ENCODE measurements at places on chromosomes 4 and X.
A peak's percentile ranks its signal among the peaks of the same experiment; 100 is the strongest.

DNA sequence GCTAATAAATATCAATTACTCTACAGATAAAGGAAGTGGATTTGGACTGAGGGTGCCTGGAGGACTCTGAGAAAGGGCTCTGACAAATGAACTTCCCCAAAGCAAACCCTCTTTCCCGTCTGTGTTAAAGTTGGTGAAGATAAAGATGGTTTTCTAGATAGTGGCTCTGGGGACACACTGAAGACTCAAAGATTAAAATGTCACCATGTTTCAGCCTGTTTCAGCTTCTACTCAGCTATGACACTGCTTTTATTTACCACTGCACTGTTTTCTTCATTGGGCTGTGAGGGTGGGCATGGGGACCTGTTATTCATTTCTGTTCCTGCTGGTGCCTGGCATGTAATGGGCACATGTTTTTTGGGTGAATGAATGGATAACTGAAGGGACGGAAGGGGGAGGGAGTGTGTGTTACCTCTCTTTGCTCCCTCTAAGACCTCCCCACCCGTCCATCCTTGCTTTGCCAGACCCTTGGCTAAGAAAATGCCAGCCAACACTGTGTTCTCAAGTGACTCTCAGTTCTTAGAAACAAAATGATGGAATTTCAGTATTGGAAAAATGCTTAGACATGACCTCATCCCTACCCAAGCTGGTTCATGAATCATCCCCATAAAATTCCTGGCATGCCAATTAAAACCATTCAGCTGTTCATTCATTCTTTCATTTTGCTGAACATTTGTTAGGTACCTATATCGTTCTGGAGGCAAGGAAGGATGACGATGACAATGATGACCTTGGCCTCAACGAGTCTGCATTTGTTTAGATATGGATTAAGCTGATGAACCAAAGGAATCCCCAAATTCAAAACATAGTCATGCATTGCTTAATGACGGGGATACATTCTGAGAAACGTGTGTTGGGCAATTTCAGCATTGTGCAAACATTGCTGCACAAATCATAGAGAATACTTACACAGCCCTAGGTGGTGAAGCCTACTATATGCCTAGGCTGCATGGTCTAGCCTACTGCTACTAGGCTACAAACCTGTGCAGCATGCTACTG lies 13.4 kb upstream of the STK32B start:
- no peaks in the 10 kb centered on the region for H3K4me1 ChIP-seq
- H3K4me3 ChIP-seq = no peak overlapping the region
- no peak overlapping the region for H3K27ac ChIP-seq
- H3K36me3 ChIP-seq = no peaks in the 10 kb centered on the region
- no peak for DNase-seq

- H3K4me1 ChIP-seq = no peaks in the 10 kb centered on the region
- DNase-seq = no peak
- no peaks in the 10 kb centered on the region for H3K27me3 ChIP-seq
- H3K4me3 ChIP-seq = no peak overlapping the region
- no peaks in the 10 kb centered on the region for H3K36me3 ChIP-seq
Measured at GRCh38 chr4:55754754-55755350, 64.7 kb upstream of the EXOC1L start.

- H3K36me3 ChIP-seq = no peaks in the 10 kb centered on the region
- no peak overlapping the region for H3K4me3 ChIP-seq
- no peak for DNase-seq
- no peak overlapping the region for H3K27ac ChIP-seq
- H3K4me1 ChIP-seq = no peaks in the 10 kb centered on the region
Measured at GRCh38 chr4:183860731-183861130, 44.4 kb upstream of the STOX2 start.

DNA sequence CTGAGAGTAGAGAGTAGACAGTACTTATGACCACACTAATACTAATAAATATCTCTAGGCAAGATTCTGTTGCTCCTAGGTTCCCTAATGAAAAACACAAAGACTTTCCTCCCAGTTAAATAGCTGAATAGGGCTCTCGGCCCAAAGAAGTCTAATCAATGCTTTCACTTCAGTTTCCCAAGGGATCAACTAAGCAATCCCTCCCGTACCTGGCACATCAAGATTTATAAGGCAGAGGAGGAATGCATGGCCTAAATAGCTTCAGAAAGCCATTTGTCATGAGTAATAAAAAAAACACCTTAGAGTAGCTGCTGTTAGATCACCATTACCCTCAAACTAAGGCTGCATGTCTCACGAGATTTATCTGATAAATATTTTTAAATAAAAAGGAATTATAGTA lies 56.8 kb upstream of the EXOC1L start:
- H3K27ac ChIP-seq = no peak overlapping the region
- no peaks in the 10 kb centered on the region for H3K36me3 ChIP-seq
- no peak for DNase-seq

GRCh38 chr4:108635070-108635655 lies 14.8 kb downstream of the RPL34 start:
- DNase-seq = peak; percentile 26
- no peaks in the 10 kb centered on the region for H3K27me3 ChIP-seq
- H3K27ac ChIP-seq = peak overlapping the region; percentile 78
- H3K4me1 ChIP-seq = no peaks in the 10 kb centered on the region

DNA sequence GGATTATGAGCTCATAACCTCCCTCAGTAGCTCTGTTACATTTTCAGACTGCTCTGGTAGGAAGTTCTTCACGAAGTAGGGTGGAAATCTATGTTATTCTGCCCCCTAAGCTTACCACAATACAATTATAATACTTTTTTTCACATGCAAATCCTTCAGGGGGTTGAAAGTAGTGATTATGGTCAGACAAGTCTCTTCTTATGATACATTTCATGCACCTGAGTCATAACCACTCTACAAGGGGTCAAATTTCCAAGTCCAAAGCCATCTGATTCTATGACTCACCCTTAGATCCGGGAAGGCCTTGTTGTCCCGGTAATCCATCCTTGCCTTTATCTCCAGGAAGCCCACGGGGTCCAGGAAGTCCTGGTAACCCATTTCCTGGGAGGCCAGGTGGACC lies 95.2 kb downstream of the ATG4A start:
- H3K4me3 ChIP-seq = no peak overlapping the region
- H3K4me1 ChIP-seq = no peaks in the 10 kb centered on the region

DNA sequence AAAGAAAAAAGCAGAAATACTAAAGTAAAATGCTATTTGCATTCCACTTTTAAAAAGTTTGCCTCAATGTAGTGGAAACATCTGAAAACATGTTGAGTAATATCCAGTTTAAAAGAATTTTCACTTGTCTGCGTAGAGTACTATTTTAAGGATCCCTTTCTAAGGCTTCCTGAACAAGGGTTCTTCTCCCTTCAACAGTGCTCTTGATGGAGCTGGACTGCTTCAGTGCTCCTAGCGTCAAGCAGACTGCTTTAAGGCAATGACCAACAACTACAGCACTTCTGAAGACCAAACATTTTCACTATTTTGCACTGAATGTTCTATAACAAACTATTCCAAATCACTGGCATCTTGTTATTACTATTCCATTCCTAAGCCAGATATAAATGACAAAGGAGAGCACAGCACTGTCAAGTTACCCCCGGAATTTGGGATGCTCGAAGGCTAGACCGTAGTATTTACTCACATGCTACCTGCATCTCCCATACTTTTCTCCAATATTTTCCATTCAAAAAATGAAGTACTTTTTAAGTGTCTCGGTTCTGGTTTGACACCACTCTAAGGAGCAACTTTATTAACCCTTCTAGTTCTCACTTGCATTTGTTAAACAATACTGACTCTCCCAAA lies 36.1 kb downstream of the TMEM165 start:
- peak overlapping the region; percentile 76 for H3K27ac ChIP-seq
- H3K27me3 ChIP-seq = no peaks in the 10 kb centered on the region
- peaks cover 37% of the 10 kb centered on the region for H3K4me1 ChIP-seq
- H3K4me3 ChIP-seq = 0 out of 2 replicates have a peak overlapping the region, but pooled peaks have one; percentile 17
- peak; percentile 23 for DNase-seq

DNA sequence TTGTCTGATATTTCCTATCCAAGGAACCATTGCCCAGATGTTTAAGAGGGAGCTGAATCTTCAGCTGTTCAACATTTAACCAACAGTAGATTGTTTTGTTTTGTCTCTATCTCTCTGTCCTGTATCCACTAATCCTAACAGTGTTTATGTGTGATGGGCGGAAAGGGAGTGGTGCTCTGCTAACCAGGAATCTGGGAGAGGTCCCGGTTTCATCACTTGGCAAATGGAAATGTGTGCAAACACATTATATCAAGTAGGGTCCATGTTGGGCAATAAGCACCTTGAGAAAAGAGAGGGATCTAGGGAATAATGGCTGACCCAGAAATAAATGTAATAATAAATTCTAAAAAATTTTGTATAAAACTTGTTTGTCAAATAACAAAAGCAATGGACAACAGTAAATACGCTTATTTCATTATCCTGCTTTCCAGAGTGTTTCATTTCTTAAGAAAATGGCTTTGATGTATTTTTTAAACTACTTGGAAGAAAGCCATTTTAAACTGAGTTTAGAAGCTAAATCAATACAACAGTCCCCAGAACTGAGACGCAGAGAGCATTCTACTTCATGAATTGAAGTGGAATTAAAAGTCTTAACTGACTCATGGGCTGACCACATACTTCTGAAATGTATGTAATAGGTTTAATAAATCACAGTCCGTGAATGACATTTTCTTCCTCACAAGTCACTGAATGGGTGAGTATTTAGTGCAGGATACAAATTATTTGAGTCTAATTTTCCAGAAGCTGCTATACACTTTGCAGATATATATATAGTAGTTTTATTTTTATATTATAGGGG lies 55.8 kb downstream of the EMCN start:
- H3K27me3 ChIP-seq = no peaks in the 10 kb centered on the region
- DNase-seq = no peak
- H3K4me1 ChIP-seq = no peaks in the 10 kb centered on the region
- no peak overlapping the region for H3K27ac ChIP-seq
